ENCODE measurements at places on chromosomes 16 and 17.
A peak's percentile ranks its signal among the peaks of the same experiment; 100 is the strongest.

- no peak for DNase-seq
These were observed 28.7 kb upstream of the RSL1D1 start for GRCh38 chr16:11880007-11880406.

DNA sequence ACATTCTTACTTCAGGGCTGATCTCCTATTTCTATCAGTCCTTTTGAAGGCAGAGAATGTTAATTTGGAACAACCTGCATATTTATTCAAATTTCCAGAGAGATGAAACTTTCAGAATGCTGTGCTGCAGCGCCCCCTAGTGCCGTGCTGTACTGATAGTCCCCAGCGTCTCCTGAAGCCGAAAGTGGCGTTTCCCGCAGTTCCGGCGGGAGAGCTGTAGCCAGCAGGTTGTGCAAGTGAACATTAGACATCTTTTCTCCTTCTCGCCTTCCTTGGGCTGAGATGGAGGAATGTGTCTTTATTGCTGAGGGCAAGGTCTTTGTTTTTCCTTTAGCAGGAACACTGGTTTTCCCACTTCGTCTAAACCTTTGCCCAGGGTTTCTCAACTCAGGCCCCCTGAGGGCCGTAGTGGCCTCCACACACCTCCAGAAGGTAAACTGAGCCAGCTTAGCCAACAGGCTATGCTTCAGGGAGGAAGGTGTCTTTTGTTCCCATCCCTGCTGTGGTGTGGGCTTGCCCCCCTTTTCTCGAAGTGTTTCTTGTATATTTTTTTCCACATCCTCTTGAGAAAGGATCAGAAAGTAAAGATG, 26.4 kb downstream of the USP10 start:
- DNase-seq: peak; percentile 85

GRCh38 chr16:89031715-89032659, 55.0 kb upstream of the CBFA2T3 start:
- DNase-seq: peak; percentile 55

- no peak for DNase-seq
These were observed 21.9 kb downstream of the PLEKHG4 start for GRCh38 chr16:67301080-67301782.

- DNase-seq: no peak
These were observed 2.2 kb downstream of the IRX3 start for GRCh38 chr16:54284319-54284930.

DNA sequence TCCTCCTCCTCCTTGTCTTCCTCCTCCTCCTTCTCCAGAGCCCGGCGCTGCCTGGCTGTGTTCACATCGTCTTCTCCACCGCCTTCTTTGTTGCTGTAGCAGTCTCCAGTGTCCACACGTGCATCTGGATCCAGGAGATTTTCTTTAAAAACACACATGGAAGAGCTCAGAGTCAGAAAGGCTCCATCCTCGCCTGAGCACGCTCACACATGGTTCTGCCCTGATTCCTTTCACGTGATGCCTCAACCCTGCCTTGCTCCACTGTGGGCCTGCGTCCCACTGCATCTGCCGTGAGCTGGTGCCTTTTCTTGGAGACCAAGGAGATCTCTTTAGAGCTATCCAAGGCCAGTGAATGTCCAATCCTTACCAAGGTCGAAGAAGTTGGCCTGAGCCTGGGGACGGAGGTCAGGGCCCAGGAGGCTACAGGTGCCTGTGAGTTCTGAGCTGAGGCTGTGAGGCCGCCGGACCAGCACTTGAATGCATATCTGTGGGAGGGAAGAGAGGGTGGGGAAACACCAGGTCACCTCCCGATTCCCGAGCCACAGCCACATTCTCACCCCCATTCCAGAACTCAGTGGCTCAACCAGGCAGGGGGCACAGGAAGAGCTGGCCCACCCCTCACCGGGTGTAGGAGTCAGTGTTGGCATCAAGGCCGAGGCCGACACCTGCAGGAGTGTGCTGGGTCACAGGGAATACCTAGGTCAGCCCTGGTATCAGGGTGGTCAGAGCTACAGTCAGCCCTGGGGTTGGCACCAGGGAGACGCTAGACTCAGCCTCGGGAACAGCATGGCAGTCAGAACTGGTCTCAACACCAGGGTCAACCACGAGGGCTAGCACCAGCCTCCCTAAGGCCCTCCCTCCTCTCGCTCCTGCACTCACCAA, 37.6 kb downstream of the HASPIN start:
- no peak for DNase-seq

GRCh38 chr17:5933430-5933829, 136.7 kb upstream of the WSCD1 start:
- DNase-seq: no peak

DNA sequence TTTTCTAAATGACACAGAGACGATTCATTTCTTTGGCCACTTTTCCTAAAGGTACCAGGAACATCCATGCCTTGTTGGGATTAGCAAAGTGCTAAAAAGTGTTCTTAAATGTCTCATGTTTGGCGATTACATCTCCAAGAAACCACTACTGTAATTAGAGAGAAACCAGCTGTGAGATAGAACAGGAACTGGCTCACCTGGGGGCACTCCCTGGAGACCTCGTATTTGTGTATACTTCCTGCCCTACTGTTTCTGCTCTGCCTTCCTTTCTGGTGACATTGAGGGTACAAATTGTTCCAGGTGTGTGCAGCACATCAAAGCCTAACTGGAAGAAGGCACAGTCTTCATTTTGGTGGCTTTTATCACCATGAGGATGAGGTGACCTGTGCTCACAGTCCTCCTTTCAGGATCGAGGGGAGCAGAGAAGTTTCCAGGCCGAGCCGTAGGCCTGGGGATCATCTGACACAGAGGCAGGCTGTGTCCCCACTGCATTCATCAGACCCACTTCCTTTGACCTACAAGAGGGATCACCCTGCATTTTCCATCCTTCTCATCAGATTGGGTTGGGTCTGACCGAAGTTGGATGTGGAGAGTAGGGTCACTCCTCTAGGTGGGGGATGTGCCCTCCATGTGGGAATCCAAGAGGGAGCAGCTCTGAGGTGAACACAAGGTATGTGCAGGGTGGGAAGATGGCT, 23.7 kb downstream of the CCL4 start:
- DNase-seq: no peak

GRCh38 chr17:41652461-41652970, 28.1 kb upstream of the KRT17 start:
- DNase-seq: no peak

- DNase-seq: peak; percentile 81
These were observed 6.1 kb upstream of the PRSS8 start for GRCh38 chr16:31141489-31142108.

DNA sequence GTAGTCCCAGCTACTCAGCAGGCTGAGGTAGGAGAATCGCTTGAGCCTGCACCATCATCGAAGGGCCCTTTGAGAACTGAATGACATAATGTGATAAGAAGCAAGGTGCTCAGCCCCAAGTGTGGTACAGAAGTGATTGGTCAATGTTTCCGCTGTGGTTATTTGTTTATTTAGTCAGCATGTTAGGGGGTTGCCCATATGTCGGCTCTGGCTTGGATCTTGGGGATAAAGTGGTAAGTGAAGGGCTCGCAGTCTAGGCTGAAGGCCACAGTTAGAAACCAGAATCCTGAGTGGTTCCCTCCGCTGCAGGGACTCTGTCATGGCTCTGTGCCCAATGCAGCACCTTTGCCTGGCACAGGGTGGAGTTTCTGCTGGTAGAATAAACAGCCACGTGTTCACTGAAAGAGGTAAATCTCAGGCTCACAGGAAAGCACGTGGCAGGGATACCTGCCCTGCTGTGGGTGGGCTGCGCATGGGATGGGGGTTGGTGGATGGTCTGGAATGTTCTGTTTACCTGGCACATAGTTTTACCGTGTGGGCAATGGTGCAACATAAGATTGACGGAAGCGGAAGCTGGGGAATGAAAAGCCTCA, 35.4 kb downstream of the SYT17 start:
- no peak for DNase-seq

DNA sequence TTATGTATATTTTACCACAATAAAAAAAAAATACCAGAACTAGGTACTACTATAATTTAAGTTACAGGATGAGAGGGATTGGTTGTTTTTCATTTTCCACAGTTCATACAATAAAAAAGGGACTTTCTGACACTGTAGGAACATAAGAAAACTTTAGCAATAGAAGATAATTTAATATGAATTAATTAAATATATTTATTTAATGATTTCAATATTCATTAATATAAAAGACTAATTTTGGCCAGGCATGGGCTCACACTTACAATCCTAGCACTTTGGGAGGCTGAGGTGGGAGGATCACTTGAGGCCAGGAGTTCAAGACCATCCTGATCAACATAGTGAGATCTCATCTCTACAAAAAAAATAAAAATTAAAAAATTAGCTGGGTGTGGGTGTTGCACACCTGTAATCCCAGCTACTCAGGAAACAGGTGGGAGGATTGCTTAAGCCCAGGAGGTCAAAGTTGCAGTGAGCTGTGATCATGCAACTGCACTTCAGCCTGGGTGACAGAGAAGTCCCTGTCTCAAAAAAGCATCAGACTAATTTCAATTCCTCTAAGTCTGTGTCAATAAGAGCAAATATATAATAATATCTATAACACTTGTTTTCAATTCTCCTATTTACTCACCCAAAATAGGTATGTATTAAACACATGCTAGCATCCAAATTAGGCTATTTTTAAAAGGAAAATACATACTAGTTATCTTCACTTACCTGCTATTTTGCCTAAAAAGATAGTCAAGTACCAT, 79.6 kb downstream of the BRIP1 start:
- DNase-seq: no peak

- no peak for DNase-seq
These were observed 4.9 kb upstream of the CIAO3 start for GRCh38 chr16:745739-746138.

- DNase-seq: no peak
These were observed 114.1 kb downstream of the C16orf78 start for GRCh38 chr16:49487746-49488145.

- DNase-seq: no peak
These were observed 349.2 kb upstream of the HSBP1 start for GRCh38 chr16:83458612-83459011.

GRCh38 chr17:78999056-78999768, 10.4 kb downstream of the CANT1 start:
- DNase-seq: no peak

- DNase-seq: no peak
These were observed 26.2 kb upstream of the ADORA2B start for GRCh38 chr17:15918661-15919259.

GRCh38 chr17:7391307-7391706, 3.0 kb downstream of the PLSCR3 start:
- DNase-seq: no peak

- no peak for DNase-seq
These were observed 253.1 kb downstream of the RBFOX1 start for GRCh38 chr16:7585705-7586104.

GRCh38 chr17:68318103-68318991, 27.1 kb downstream of the ARSG start:
- DNase-seq: no peak

DNA sequence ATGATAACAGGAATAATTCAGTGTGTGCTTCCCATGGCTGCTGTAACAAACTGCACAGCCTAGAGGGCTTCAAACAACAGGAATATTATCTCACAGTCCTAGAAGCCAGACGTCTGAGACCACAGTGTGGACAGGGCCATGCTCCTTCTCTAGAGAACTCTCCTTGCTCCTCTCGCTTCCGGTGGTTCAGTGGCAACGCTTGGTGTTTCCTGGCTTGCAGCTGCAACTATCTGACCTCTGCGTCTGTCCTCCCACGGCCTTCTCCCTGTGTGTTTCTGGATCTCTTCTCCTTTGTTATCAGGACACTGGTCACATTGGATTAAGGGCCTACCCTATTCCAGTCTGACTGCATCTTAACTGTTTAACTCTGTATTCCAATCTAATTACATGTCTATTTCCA, 414.3 kb downstream of the MAF start:
- DNase-seq: no peak

- no peak for DNase-seq
These were observed 1.9 kb downstream of the CHTF8 start for GRCh38 chr16:69130461-69130860.

DNA sequence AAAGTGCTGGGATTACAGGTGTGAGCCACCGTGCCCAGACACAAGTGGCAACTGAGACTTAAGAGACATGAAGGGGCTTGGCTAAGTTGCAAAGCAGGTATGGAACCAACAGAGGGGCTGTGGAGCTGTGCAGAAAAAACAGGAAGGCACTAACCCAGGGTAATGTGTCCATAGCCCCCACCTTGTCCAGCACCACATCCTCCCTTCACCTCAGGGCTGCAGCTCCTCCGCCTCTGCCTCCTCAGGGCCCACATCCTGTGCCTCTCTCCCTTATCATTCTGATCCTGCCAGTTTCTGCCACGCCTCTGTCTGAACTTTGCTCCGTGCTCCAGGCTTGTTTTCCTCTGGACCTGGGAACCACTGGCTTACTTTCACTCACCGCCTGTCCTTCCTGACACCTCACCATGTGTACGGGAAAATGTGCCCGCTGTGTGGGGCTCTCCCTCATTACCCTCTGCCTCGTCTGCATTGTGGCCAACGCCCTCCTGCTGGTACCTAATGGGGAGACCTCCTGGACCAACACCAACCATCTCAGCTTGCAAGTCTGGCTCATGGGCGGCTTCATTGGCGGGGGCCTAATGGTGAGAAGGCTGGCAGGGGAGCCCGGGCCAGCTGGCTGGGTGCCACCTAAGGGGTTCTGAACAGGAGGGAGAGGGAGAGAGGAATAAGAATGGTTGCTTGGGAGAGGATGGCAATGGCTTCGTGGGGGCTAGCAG, at the start of gene TM4SF5:
Gene TM4SF5, plus strand, starts transcription at position 368 of the 716 bp plus-strand sequence. Its CDS starts 37 bp downstream, at position 405.
- no peak for DNase-seq

- no peak for DNase-seq
These were observed 211.0 kb upstream of the TOX3 start for GRCh38 chr16:52757746-52758472.

- no peak for DNase-seq
These were observed 50.5 kb downstream of the MYO18A start for GRCh38 chr17:29129731-29130130.

GRCh38 chr17:1484676-1485422, 7.6 kb downstream of the MYO1C start:
- DNase-seq: no peak

Data from KG1 (cell line).